Stimulated activated naive CD4-positive, alpha-beta T cell (primary cell): ENCODE measurements at places on chromosomes 2 and 18.

DNA sequence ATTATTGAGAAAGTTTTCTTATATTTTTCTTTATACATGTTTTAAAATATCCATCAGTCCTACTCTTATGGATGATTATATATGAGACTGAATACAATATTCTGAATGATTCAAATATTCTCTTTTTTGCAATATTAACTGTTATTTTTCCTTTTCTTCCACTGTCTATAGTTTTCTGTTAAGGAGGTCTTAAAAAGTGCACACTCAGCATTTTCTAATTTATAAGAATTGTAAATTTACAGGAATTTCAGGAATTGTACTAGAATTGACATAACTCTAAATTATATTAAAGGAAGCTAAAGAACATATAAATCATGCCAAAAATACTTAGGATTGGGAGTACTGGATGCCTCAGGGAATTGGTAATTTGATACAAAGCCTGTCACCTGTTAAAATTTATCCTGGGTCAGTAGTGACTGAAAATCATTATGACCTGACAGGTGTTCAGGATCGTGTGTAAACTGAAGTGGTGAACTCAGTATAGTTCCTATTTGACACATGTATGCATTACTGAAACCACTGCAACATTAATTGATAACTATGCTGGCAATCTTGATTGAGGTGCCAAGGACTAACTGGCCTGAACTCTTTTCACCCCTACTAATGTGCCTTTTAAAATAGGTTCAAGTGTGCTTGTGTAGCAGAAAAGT is 30.4 kb downstream of the MSTN start:
- no peak for DNase-seq

- DNase-seq = no peak
These were observed 37.3 kb upstream of the TANK start for GRCh38 chr2:161122772-161123530.

DNA sequence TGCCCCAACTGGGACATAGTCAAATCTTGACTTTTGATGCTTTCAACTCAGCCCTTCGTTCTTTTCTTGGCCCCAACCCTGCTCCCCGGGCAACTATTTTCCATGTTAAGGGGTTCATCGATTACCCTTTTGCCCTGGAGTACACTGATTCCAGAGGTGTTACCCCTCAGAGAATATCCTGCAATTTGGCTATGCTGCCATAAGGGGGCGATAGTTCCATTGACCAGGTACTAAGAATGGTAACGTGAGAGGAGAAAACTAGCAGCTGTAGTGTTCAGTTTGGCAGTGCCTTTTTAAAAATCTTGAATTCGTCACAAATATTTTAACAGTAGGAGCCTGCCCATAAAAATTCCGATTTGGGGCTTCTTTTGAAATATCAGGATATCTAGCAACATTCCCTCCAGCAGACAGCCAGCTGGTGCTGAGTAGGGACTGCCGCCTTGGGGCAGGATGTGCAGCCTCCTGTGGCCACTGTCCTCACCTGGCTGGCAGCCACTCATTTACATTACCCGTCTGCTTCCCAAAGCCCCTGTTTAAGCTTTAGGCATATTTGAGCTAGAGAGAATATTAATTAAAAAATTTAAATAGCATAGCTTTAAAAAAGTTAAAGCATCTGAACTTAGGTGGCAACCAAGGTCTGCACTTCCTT is 146.3 kb upstream of the SKOR2 start:
- DNase-seq = no peak

GRCh38 chr2:229896857-229897256 is 25.0 kb downstream of the TRIP12 start:
- DNase-seq = peak; percentile 17

- no peak for DNase-seq
These were observed 20.1 kb upstream of the MGAT5 start for GRCh38 chr2:134233728-134234136.

DNA sequence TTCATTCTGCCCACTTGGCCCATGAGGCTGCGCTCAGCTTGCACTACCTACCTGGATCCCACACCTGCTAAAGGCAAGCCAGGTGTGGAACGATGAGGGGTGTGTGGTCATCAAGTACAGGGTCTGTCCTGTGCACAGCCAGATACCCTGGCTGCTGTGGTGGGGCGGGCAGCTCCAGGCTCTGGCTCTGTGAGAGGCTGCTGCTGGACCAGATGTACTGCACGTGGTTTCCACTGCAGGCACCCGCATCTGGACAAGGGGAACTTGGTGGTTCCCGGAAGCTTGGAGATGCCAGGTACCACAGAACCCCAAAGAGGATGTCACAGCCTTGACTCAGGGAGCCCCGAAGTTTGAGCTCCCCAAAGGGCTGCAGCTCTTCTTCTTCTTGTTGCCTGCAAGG is 68.1 kb upstream of the ZNF804A start:
- no peak for DNase-seq

DNA sequence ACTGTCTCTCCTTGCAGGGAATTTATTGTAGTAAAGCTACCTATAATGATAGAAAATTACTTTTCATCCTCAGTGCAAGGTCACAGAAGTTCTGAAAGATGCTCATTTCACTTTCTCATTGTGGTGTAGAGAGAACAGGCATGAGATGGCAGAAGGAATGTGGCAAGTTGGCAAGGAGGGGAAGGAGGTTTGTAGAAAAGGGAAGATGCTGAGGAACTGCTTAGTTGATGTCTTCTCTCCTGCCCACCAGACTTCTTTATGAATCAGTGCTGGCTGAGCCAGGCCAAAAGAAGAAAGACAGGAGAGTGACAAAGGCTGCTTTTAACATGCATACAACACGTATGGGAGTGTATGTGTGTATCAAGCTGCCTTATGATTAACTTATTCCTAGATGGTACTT is 164.4 kb downstream of the PRPF40A start:
- no peak for DNase-seq

DNA sequence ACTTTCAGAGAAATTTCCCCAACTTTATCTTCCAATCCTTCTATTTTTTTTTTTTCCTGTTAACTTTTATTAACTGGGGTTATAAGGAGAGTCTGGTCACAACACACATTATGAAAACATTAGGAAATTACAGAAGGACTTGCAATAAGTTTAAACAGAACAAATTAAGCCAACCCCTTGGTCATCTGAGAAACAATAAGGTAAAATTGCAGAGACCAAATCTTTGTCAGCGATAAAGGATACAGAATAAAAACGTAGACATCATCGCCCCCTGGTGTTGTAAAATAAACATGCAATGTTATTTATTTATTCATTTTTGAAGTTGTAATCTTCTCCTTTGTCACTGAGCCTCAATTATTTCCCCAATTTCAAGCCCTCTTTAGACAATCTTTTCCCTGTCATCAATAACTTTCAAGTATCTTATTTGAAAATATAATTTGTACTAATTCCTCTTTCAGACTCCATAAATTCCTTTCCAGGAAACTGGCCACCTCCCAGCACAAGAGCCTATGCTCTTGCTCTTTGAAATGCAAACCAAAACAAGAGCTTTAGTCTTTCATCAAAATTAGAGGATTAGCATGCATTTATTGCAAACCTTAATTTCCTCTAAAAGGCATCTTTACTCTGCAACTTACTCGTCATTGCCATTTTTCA is 19.5 kb downstream of the G6PC2 start:
- DNase-seq = no peak
